ENCODE measurements at places on chromosomes 5 and 9.

DNA sequence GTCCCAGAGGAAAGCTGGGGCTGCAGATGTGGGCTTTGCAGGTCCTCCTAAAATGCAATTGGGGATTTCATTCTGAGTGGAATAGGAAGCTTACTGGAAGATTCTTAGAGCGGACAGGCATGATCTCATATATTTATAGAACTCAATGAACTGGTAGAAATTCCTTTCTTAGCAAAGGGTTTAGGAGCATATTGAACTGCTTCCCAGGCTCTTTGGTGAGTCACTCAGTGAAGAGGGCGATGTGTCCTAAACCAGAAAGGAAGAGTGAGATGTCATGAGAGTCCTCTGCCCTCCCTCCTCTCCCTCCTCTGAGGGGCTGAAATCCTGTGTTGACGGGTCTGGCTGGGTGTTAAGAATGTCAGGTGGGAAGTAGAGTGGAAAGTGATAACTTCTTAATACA is 26.3 kb upstream of the SEMA6A start:
- no peak for DNase-seq

- DNase-seq: no peak
Measured at GRCh38 chr9:135805422-135806022, 101.8 kb downstream of the CAMSAP1 start.

- no peak for DNase-seq
Measured at GRCh38 chr5:142578161-142578830, 107.6 kb downstream of the FGF1 start.

- no peak for DNase-seq
Measured at GRCh38 chr5:110957934-110958333, 113.6 kb upstream of the TSLP start.

DNA sequence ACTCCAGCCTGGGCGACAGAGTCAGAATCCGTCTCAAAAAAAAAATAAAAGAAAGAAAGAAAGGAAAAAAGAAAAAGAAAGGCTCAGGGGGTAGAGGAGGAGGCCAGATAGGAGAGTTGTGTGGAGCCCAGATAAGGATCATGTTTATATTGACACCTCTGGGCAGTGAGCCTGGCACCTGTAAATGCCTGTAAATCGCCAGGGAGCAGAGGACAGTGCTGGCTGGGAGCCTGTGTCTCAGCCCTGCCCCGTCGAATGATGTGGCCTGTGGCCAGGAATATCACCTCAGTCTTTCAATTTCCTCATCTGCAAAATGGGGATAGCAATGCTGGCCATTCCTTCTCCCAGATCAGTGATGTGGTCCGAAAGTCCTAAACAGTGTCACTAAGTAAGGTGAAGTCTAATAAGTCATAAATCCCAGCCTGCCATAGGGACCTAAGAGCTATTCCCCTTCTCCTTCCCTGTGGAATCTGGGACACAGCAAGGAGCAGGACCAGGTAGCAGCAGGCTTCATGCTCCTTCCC is 10.3 kb upstream of the ABO start:
- no peak for DNase-seq

- DNase-seq: no peak
Measured at GRCh38 chr5:177509991-177510566, 453 bp upstream of the DOK3 start.

GRCh38 chr9:35688558-35689541 is 875 bp downstream of the TPM2 start:
- DNase-seq: no peak

- no peak for DNase-seq
Measured at GRCh38 chr9:135766251-135766650, 64.3 kb downstream of the KCNT1 start.

DNA sequence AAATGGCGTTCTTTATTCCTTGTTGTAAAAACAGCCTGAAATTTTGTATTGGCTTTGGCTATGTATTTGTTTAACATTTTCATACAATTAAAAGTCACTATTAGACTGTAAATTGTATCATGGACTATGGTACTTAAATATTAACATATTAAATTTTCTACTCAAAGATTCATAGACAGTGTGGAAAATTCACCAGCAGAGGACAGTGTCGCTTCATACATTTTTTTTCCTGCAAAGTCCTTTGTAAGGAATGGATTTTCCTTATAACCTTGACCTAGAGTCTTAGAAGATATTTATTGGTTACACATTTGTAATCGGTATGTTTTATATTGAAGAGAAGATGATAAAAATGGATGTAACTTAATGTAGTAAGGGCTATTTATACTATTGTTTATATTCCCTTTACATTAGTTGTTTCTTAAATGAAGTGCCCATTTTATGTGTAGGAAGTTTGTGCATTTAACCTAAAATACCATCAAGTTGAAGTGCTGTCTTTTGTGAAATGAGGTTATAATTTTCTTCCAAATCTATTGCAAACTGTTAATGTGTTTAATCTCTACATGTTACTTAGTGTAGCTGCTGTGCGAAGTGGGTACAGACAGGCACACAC is 150.1 kb downstream of the KDM4C start:
- no peak for DNase-seq

DNA sequence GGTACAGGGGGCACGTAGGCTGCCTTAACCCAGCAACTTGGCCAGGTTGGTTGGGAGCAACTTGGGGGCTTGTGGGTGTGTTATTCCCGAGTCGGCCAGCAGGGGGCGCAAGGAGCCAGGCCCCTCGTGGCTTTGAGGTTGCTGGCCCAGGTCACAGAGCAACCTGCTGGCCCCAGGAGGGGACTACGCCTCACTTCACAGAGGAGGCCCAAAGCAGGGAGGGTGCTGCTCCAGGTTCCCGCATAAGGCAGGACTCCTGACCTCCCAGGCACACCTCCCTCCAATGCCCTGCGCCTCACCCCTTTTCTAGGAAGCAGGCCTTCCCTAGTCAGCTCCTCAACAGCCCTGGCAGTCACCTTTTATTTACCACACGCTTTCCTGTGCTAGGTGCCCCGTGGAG is 18.1 kb downstream of the KYAT1 start:
- peak; percentile 91 for DNase-seq

- DNase-seq: no peak
Measured at GRCh38 chr5:6206501-6206900, 171.8 kb downstream of the MED10 start.

- DNase-seq: no peak
Measured at GRCh38 chr5:51829230-51829629, 446.0 kb downstream of the ISL1 start.

DNA sequence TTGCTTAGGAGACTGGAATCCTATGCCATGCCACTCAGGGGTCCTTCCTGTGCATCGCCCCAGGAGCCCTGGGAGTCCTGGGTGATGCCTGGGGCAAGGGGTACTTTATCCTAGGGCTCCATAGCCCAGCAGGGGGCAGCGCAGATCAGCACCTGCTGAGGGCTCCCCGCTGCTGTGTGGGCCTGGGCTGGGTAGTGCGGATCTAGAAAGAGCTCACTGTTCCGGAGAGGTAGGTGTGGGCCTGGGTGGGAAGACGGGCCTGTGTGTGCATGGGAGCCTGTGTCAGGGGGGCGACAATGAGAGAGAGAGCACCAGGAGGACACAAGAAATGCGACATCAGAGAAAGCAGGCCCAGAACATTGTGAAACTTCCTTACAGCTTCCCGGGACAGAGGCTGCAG is 11.4 kb upstream of the DAB2IP start:
- DNase-seq: peak; percentile 80

DNA sequence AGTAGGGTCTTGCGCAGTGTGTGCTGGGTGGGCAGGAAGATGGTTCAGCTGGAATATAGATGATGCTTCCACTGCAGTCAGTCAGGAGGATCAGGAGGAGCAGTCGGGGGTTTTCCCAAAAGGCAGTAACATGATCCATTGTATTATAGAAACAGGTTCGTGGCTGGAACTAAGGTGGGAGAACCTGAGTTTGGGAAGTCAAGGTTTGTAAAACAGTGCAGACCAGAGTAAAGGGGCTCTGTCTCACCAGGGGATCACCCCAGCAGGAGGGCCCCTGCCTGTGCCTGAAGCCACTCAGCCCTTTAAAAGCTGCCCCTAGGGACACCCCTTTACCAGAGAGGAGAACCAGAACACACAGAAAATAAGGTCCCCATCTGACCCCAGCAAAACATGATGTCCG is 213.4 kb downstream of the AUH start:
- DNase-seq: no peak

DNA sequence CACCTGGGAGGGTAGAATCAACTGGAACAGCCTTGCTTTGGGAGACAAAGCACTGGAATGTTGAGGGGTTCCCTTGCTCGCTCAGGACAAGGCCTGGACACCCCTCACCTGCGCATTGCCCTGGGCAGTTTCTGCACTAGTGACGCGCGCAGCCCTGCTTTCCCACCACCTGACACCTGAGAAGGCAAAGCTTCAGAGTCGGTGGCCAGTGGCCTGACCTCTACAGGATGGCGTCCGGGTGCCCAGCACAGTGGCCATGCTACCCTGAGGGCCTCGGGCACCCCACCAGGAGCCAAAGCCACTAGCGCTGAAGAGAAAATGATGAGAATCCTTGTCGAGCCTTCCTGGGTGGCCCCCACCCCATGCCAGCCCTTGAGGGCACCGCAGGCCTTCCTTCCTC is 161.3 kb downstream of the OLFM1 start:
- DNase-seq: no peak

GRCh38 chr5:126650463-126650862 is 49.7 kb downstream of the PHAX start:
- no peak for DNase-seq

DNA sequence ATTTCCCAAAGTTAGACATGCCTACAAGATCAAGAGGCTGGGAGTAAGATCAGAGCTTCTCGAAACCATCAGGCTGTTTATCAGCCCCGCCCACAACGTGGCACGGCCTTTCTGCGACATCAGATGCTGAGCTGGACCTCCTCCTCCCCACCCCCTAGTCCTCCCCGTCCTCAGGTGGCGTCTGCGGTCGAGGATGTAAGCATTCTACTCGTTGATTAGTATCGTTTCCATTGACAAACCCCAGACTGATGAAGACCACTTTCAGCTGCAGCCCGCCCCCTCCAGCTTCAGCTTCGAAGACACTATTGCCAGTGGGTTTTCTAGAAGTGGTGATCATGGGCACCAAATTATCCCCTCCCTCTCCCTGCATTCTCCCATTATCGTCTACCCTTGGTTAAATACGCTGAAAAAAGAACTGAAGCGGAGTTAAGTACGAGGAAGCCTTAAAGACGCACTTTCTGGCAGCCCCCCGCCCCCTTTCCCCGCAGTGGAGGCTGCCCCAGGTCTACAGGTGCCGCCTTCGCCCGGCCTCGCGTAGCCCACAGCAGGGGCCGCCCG is 1.1 kb downstream of the PPIC start:
- peak; percentile 83 for DNase-seq

- DNase-seq: no peak
Measured at GRCh38 chr9:124747065-124747464, 24.0 kb downstream of the NR6A1 start.

DNA sequence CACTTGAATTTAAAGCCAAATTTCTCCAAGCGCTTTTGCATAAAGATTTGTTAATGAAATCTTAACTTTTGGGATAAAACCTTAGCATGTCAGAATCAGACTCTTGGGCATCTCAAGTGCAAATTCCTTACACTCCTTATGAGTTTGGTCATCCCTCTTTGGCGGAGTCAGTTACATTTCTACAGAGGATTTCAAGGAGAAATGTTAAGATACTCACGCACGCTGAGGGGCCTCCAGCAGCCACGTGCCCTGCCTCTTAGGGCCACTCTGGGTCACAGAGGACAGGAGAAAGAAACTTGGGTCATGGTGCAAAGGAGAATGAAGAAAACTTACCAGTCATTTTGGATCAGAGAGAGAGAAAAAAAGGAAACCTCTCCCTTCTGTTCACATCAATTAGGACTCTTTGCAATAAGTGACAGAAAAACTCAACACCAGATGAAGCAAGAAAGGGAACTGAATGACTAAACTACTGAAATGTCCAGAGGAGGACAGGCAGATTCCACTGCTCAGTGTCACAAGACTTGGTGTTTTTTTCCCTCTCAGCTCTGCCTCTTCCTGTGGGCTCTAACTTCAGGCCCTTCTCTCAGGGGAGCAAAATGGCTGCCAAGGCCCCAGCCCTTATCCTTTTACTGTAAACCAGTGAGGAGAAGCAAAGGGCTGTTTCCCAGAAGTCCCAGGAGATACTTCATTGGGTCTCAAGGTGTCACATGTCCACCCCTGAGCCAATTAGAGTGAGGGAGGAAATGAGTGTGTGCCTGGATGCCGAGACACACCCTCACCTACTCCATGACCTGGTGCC is 63.3 kb upstream of the NFIL3 start:
- no peak for DNase-seq

GRCh38 chr9:96161819-96162218 is 140.2 kb downstream of the HSD17B3 start:
- DNase-seq: no peak

- DNase-seq: no peak
Measured at GRCh38 chr5:171776770-171777759, 8.6 kb upstream of the SMIM23 start.

DNA sequence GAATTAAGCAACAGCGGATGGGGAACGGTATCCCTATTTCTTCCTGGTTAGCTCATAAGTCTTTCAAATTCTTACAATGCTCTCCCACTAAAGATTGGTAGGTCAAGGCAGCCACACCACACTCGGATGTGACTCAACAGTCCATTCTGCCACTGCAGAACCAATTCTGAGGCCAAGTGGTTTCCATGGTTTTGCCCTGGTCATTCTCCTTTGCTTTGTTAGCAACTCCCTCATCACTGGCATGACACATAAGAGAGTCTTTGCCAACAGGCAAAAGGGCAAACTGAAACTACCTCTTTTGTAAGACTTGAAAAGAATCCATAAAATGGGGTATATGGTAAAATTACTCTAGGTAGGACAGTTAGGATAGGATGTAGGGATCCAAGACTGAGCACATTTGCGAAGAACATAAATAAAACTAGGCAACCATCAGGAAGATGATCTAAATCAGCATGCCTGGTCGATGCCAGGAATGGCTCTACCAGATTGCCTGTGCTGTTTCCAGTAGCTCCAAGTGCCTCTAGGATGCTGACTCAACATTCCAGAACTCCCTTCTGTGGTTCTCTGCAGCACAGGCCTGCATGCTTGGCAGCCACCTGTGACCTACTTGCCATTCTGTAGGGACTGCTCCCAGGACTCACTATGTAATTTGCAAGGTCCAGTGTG is 105.4 kb downstream of the DCP2 start:
- peak; percentile 87 for DNase-seq

- no peak for DNase-seq
Measured at GRCh38 chr9:20848490-20848889, 164.4 kb downstream of the FOCAD start.

- DNase-seq: no peak
Measured at GRCh38 chr9:123395276-123395688, 39.3 kb downstream of the CRB2 start.

DNA sequence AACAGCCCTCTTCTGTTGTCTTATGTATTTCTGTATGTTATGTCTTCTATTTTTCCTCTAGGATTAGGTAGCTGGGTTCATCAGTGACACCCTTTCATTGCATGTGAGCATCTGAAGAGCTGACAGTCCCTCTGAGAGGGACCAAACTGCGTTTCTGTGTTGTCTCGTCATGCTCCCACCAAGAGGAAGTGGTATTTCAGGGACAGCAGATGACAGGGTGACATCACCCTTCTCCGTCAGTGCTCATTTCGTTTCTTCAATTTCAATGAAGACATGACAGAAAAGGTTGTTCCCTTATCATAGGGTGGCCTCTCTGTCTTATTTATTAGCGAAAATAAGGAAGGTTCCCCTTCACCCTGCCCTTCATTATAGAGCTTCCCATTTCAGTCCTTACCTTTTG is 225.9 kb upstream of the NR4A3 start:
- no peak for DNase-seq

GRCh38 chr9:86458191-86458855 is 104.1 kb upstream of the TUT7 start:
- DNase-seq: peak; percentile 76

Data from islet precursor cell (in vitro differentiated cells).